ENCODE measurements at places on chromosomes 7 and 10.

- DNase-seq = no peak
These were observed 32.5 kb downstream of the GNA12 start for GRCh38 chr7:2811476-2812113.

- DNase-seq = peak; percentile 59
These were observed 14.3 kb downstream of the GHRHR start for GRCh38 chr7:30977896-30978564.

GRCh38 chr7:31734456-31734855 is 47.4 kb downstream of the PPP1R17 start:
- no peak for DNase-seq

DNA sequence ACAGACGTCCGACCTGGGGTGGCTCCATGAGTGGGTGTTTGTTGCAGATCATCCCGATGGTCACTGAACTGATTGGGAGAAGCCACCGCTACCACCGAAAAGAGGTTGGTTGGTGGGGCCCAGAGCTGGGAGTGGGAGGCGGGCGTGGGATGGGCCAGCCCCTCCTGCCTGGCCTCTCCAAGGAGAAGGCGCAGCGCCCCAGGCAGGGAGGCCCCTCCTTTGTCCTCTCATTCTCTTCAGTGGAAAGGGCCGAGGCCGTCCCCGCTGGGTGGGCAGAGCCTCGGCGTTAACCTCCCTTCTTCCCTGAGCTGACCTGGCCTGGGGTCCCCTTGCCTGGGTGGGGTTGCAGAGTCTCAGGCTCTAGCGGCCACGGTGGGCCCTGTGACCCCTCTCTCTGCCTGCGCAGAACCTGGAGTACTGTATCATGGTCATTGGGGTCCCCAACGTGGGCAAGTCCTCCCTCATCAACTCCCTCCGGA is 5.2 kb downstream of the MTG1 start:
- DNase-seq = no peak

DNA sequence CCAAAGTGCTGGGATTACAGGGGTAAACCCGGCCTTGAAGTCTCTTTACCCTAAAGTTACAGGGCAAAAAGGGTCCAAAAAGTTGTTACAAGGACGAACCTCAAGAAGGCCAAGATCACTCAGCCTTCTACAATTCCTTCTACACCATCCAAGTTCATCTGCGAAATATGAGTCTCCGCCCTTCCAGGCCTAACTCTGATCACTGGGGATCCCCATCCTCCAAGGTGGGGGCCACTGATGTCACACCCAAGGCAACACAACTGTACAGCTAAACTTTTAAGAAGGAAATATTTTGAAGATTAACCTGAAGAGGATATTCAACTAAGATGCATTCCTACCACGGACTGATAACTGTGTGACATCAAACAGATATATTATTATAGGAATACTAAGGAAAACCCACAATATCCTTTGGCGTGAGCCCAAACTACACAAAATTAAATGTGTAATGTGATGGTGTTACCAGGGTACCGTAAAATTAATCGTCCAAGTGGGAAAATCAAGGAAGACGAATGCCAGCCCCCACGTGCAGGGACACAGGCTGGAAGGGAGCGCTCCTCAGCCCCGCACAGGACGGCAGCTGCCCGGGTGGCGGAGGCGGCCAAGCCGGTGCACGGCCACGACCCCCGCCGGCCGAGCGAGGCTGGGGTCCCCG is 1.0 kb downstream of the PAXIP1 start:
- no peak for DNase-seq

- DNase-seq = peak; percentile 38
These were observed 1.3 kb downstream of the LDB1 start for GRCh38 chr10:102118867-102119266.

DNA sequence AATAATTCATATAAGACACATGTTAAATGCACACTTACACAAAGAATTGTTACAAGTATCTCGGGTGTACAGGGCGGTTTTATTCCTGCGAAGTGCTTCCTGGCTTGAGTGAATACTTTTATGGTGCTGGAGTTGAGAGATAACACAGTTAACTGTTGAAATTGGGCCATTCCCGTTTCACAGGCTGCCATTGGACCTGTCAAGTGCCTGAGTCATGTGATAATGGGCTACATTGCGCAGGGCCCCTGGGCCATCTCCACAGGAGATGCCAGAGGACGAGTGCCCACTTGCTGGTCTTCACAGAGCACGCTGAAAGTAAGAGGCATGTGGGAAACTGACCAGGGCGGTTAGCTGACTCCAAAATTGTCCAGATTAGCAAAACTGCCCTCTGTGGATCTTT is 4.8 kb downstream of the FBH1 start:
- DNase-seq = no peak

GRCh38 chr7:38681882-38682281 is 50.7 kb upstream of the AMPH start:
- DNase-seq = no peak

Data from mucosa of gallbladder (tissue), 1 donor.